ENCODE measurements at places on chromosomes 6 and 20.

DNA sequence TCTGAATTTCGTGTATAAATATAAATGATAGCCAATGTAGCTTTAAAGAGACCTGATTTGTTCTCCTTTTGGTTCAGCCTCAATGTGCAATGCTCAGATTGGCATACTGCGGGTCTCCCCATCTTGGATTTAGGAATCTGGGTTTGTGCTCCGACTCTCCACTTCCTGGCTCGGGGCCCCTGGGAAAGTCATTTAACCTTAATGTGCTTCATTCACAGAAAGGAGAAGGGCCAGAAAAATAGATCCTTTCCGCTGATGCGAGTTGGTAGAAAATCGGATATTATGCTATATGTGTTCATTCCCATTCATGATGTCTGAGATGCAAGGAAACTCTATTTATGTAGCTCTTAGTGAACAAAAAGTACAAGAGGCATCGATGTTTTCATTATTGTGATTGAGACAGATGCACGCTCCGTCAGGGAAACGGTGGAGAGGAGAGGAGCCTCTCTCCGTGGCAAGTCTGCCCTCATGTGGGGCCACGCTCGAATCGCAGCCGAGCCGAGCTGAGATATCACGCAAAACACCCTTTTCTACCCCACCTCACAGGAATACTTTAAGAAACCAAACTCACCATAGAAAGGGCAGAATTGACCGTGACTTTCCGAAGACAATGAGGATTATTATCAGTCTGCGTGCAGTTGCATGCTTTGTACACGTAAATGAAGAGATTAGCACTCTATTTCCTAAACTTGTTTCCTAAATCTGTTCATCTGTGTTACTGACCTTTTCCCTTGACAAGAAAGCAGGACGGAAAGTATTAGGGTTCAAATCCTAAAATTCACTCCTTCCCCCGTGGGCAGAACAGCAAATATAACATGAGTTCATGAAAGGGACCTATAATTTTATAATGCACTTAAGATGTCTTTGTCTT lies 136.6 kb downstream of the COL9A1 start:
- no peaks in the 10 kb centered on the region for H3K36me3 ChIP-seq
- no peaks in the 10 kb centered on the region for H3K27me3 ChIP-seq
- peak; percentile 38 for DNase-seq
- no peak overlapping the region for H3K4me3 ChIP-seq
- H3K4me1 ChIP-seq: no peaks in the 10 kb centered on the region
- H3K27ac ChIP-seq: no peak overlapping the region

GRCh38 chr20:63076421-63076820 lies 69.7 kb upstream of the BHLHE23 start:
- H3K27ac ChIP-seq: no peak overlapping the region
- no peaks in the 10 kb centered on the region for H3K4me1 ChIP-seq
- H3K4me3 ChIP-seq: no peak overlapping the region
- H3K36me3 ChIP-seq: no peaks in the 10 kb centered on the region
- DNase-seq: no peak

GRCh38 chr20:13877793-13878192 lies 93.0 kb downstream of the NDUFAF5 start:
- no peak overlapping the region for H3K4me3 ChIP-seq
- no peak for DNase-seq
- no peaks in the 10 kb centered on the region for H3K27me3 ChIP-seq
- peaks cover 27% of the 10 kb centered on the region for H3K4me1 ChIP-seq
- no peak overlapping the region for H3K27ac ChIP-seq
- no peaks in the 10 kb centered on the region for H3K36me3 ChIP-seq

- peaks cover 2% of the 10 kb centered on the region for H3K4me1 ChIP-seq
- H3K36me3 ChIP-seq: no peaks in the 10 kb centered on the region
- H3K27me3 ChIP-seq: no peaks in the 10 kb centered on the region
- DNase-seq: no peak
Measured at GRCh38 chr6:111996144-111996865, 57.6 kb upstream of the CCN6 start.

DNA sequence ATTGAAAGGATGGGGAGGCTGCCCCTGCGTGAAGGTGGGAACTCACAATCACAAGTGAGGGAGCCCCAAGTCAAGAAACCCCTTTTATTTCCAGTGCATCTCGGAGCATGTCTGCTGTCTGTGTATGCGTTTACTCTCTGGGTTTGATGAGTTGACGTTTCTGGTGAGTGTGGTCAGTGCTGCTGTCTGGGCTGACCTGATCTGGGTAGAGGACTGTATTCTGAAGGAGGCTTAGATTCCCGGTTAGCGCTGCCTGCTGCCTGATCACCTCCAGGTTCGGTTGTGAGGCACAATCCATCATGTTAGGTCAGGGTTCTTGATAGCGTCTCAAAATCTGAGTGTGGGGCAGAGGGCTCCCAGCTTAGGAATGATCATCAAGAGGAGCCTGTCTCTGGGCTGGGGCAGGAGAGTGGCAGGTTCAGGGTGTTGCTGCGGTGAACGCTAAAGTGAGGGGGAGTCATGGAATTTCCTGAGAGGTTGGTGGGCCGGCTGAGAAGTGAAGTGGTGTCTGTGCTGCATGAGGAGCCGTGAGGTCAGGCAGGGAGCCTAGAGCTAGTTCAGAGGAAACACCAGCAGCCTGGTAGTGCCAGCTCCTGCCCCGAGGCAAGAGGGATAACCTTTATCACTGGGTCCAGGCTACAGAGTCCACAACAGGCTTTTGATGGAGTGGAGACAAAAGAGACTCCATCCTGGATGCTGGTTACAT lies 225.3 kb upstream of the CST7 start:
- DNase-seq: no peak
- H3K27ac ChIP-seq: no peak overlapping the region
- H3K27me3 ChIP-seq: no peaks in the 10 kb centered on the region
- H3K4me3 ChIP-seq: peak overlapping the region; percentile 31

GRCh38 chr6:75603106-75603420 lies 1.4 kb downstream of the SENP6 start:
- peaks cover 28% of the 10 kb centered on the region for H3K36me3 ChIP-seq
- H3K4me1 ChIP-seq: peaks cover 2% of the 10 kb centered on the region
- H3K27me3 ChIP-seq: no peaks in the 10 kb centered on the region
- H3K27ac ChIP-seq: peak overlapping the region; percentile 95
- DNase-seq: no peak

DNA sequence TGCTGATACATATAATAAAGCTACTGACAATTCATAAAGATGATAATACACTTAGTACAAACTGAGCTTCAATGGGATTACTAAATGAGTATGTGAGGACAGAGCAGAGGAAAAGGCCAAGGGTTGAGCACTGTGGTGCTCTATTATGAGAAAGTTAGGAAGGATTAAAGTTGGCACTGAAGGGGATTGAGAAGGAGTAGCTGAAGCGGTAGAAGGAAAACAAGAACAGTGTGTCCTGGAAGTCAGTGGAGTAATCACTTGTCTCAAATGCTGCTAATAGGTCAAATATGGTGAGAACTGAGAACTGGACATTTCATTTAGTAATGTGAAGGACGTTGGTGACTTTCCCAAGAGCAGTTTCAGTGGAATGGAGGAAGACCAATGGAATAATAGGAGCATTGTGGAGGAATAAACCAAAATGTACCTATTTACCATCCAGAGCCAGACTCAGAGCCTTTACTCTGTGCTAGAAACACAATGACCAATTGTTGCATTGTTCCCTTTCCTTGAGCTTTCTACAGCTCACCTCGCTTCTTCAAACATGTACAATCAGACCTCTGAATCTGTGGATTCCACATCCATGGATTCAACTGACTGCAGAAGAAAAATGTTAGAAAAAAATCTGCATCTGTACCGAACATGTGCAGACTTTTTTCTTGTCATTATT lies 255.9 kb downstream of the LAMA2 start:
- H3K4me1 ChIP-seq: no peaks in the 10 kb centered on the region
- H3K27me3 ChIP-seq: no peaks in the 10 kb centered on the region
- DNase-seq: no peak
- no peaks in the 10 kb centered on the region for H3K36me3 ChIP-seq
- no peak overlapping the region for H3K4me3 ChIP-seq

- peaks cover 14% of the 10 kb centered on the region for H3K36me3 ChIP-seq
- peaks cover 25% of the 10 kb centered on the region for H3K4me1 ChIP-seq
- peak overlapping the region; percentile 83 for H3K4me3 ChIP-seq
- no peaks in the 10 kb centered on the region for H3K27me3 ChIP-seq
- DNase-seq: no peak
Measured at GRCh38 chr20:10671919-10672623, 1.7 kb downstream of the JAG1 start.

DNA sequence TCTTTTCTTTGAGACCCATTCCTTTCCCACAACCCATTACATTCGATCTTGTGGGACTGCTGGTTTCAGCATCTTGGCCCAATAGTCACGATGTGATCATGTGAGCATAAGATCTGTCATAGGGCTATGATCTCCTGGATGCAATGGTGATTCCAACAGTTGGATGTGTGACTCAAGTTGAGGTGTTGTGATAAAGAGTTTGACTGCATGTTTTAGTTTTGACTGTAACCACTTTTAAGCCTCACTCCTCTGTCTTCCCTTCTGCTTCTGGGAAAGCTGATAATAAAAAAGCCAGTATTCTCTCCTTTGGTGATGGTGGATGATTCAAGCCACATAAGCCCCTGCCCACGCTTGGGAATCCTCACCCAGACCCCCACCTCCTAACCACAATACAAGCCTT lies 117.0 kb upstream of the ASCC3 start:
- H3K4me3 ChIP-seq: no peak overlapping the region
- H3K36me3 ChIP-seq: no peaks in the 10 kb centered on the region
- H3K27me3 ChIP-seq: no peaks in the 10 kb centered on the region
- H3K27ac ChIP-seq: no peak overlapping the region
- DNase-seq: no peak
- H3K4me1 ChIP-seq: no peaks in the 10 kb centered on the region

DNA sequence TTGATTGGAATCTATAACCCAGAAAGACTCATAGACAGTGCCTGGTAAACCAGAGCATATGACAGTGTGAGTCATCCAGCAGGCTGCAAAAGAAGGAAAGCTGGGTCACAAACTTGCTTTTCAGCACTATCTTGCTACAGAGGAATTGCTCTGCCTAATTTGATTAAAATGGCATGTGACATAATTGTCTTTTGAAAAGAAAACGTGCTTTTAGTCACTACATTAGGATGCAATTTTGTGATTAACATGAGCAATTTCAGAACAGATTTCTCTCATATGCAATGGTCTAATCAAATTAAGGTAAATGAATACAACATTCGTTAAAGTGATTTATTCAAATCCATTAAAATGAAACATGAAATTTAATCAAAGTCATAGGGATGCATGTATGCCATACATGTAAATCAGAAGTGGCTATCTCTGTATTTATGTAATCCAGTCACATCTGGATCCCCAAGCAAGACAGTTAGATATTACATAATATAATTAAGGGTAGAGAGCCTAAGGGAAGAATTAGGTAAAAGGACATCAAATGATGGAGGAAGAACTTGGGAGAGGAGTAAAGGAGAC lies 400.0 kb upstream of the HTR1E start:
- H3K27ac ChIP-seq: no peak overlapping the region
- no peaks in the 10 kb centered on the region for H3K36me3 ChIP-seq

- no peak overlapping the region for H3K27ac ChIP-seq
- H3K4me3 ChIP-seq: no peak overlapping the region
- peaks cover 18% of the 10 kb centered on the region for H3K4me1 ChIP-seq
- no peak for DNase-seq
- no peaks in the 10 kb centered on the region for H3K36me3 ChIP-seq
- no peaks in the 10 kb centered on the region for H3K27me3 ChIP-seq
Measured at GRCh38 chr6:41682497-41683272, 44.4 kb downstream of the MDFI start.

DNA sequence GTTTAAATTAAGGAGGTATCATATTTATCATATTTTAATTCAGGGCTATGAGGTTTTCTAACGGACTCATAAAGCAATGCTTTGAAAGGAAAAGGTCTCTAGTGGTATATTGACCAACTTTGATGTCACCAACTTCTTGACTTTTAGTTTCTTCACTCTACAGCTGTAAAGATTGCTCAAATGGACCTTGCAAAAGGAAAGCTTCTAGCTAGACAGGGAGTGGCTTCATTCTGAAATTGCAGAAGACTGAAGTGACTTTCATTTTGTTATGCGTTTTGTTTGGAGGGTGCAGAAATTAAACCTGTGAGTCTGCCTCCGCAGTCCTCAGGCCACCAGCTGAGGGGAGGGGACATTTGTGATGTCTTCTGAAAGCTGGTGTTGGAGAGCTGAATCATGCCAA lies 95.7 kb downstream of the SLC24A3 start:
- H3K4me1 ChIP-seq: no peaks in the 10 kb centered on the region
- DNase-seq: no peak
- H3K36me3 ChIP-seq: no peaks in the 10 kb centered on the region
- H3K4me3 ChIP-seq: no peak overlapping the region
- H3K27ac ChIP-seq: no peak overlapping the region

GRCh38 chr6:22569281-22570184 lies at the start of gene HDGFL1:
Gene HDGFL1 (plus strand): TSS chr6:22569566. CDS start chr6:22569576, 10 bp downstream.
- no peaks in the 10 kb centered on the region for H3K27me3 ChIP-seq
- no peaks in the 10 kb centered on the region for H3K36me3 ChIP-seq
- H3K4me1 ChIP-seq: peaks cover 2% of the 10 kb centered on the region
- no peak within 1 kb of the TSS for H3K4me3 ChIP-seq
- DNase-seq: no peak
- H3K27ac ChIP-seq: no peak within 1 kb of the TSS

- peaks cover 3% of the 10 kb centered on the region for H3K27me3 ChIP-seq
- no peak overlapping the region for H3K27ac ChIP-seq
- no peak overlapping the region for H3K4me3 ChIP-seq
Measured at GRCh38 chr20:41690702-41691101, 72.5 kb upstream of the CHD6 start.

- H3K27me3 ChIP-seq: no peaks in the 10 kb centered on the region
- peaks cover 27% of the 10 kb centered on the region for H3K4me1 ChIP-seq
- no peak overlapping the region for H3K4me3 ChIP-seq
- H3K27ac ChIP-seq: no peak overlapping the region
- DNase-seq: no peak
Measured at GRCh38 chr20:32575227-32575581, 9.9 kb downstream of the NOL4L start.

DNA sequence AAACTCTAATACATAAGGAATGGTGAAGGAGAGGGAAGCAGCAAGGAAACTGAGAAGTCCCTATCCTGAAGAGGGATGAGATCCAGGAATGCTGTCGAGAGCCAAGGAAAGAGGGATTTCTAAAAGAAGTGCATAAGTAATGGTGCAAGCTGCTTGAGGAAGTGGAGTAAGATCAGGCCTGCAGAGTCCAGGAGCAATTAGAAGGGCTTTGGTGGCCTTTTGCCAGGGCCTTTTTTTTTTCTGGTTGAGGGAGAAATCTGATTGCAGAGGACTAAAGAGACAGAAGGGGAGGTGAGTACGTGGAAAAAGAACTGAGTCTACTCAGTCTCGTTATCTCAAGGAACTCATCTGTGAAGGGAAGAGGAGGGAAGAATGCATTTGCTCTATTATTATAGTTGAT lies 396.2 kb downstream of the UTRN start:
- no peaks in the 10 kb centered on the region for H3K36me3 ChIP-seq
- H3K27ac ChIP-seq: no peak overlapping the region
- no peak overlapping the region for H3K4me3 ChIP-seq
- no peaks in the 10 kb centered on the region for H3K27me3 ChIP-seq
- no peak for DNase-seq
- H3K4me1 ChIP-seq: no peaks in the 10 kb centered on the region

DNA sequence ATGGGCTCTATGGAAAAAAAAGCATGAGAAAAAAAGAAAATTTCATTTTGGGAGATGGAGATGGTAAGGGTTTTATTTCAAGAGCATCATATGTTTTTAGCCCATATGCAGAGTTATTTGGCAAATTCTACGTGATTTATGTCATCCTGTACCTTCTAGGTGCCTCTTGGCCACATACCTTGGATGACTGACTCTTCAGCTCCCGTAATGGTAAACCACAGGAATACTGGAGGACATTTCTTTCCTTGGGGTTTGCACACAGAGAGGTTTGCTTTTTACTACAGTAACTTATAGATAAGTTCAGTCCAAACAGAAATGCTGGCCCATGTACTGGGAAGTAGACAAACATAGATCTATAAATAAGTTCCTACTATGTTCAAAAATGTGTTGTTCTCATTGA lies 132.2 kb downstream of the SH3BGRL2 start:
- no peaks in the 10 kb centered on the region for H3K27me3 ChIP-seq
- H3K36me3 ChIP-seq: peaks cover 1% of the 10 kb centered on the region

Measured in neuronal stem cell (in vitro differentiated cells).